Stimulated activated CD4-positive, alpha-beta T cell treated with anti-CD3 and anti-CD28 coated beads, Interleukin-15, amount 100 ng/mL, for 1 hour (primary cell): ENCODE measurements at places on chromosomes 12 and 14.

DNA sequence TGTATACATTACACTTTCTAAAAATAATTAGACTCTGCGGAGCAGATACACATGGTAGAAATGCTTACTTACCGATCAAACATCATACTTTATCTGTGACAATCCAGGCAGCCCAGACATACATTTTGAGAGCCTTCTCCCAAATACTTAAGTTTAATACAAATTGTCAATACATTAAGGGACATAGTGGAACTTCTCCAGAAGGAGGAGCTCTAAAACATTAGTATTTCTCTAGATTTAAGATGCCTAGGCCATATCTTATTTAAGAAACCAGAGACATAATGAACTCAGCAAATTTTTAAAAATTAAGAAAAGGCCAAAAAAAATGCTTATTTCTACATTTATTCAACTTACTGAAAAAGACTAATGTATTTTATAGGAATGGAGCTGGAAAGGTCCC, 16.1 kb downstream of the ACSM4 start:
- no peak for DNase-seq

GRCh38 chr12:41460906-41461305, 272.8 kb downstream of the PDZRN4 start:
- DNase-seq = no peak

DNA sequence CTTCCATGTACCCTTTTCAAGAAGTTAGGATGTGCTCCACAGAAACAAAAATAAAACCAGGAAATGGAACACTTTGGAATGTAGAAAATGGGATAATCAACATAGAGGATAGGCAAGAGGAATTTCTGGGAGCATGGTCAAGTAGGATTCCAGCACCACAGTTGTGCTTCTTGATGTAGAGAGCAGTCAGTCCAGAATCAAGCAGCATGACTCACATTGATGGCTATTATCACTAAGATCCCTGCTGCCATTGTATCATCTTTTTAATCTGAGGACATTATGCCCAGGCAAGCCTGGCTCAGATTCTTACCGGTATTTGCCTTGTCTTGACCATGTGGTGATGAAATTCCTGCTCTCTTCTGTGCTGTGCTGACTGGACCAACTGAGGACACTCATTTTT, 5.7 kb downstream of the ETFRF1 start:
- DNase-seq = no peak

DNA sequence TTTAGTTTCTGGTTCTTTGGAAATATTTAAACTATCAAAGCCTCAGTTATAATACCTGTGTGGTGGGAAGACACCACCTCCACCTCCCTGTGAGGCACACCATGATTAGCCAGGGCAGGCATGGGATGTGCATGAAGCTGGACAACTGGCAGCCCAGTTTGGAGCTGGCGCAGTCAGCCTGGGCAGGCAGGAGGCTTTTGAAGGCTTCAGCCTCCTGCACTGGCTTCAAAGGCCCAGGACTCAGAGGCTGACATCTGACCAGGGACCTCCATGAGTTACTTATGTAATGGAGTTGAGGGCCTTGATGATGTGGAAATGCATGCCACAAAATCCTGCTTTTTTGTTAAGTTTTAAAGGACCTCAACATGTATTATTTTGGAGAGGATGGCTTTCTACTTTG, 30.3 kb downstream of the C14orf132 start:
- no peak for DNase-seq

DNA sequence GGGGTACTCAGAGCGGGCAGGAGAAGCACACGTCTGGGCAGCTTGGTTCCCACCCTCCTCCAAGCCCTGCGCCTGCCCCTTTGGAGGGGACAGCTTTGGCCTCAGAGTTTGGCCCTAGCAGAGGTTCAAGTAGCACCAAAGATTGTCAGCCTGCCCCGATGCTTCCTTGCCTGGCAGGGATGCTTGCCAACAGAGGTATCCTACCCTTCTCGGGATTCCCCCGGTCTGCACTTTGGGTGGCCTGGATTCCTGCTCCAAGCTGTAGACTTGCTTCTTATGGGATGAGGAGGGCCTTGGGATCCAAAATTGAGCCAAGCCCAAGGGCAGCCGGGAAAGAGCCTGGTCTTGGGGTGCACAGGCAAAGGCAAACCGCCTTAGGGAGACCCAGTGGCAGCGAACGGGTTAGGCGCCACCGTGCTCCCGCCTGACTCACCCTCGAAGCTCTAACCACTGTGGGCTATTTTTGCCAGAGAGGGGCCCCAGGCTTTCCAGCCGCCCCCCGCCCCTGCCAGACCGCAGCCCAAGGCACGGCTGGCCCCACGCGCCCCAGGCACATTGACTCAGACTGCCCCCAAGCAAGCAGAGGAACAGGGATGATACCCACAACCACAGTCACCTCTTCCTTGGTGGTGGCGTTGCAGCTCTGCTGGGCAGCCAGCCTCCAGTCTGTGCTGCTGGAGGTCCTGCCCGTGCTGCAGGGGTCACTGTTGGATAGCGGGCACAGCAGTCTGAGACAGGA, 847 bp upstream of the WNT10B start:
- no peak for DNase-seq
